ENCODE measurements at places on chromosomes 7 and 10.

DNA sequence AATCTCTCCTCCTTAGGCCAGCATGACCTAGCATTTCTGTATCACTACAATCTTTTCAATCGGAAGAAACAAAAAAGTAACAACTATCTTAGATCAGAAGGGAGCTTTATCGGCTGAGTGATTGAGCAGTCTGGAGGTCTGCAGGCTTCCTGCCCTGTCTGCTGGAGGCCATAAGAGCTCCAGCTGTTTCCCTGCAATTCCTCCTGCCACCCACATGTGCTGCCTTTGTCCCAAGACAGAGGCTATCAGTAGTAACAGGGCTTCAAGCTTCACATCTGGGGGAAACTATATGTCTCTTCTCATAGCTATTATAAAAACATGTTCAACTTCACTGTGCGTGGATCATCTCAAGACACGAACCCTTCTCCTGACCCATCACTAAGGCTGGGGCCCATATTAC is 70.1 kb upstream of the VWC2 start:
- DNase-seq = no peak

DNA sequence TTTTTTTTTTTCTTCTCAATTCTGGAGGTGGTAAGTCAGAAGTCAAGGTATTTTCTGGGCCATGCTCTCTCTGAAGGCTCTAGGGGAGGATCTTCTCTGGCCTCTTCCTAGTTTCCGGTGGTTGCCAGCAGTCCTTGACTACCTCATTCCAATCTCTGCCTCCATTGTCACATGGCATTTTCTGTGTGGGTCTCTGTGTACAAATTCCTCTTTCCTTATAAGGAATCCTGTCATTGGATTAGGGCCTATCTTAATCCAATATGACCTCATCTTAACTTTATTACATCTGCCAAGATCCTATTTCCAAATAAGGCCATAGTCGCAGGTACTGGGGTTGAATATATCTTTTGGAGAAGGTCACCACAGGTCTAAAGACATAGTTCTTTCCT is 129.3 kb upstream of the PRR15 start:
- no peak for DNase-seq

DNA sequence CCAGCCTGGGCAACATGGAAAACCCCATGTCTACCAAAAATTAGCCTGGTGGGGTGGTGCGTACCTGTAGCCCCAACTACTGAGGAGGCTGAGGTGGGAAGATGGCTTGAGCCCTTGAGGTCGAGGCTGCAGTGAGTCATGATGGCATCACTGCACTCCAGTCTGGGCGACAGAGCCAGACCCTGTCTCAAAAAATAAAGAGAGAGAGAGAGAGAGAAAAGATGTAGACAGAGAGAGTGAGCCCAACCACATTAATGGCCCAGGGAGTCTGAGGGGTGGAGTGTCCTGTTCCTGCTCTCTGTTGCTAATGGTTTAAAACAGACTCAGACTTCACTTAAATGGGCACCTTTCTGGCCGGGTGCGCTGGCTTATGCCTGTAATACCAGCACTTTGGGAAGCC is 455.7 kb upstream of the GALNT17 start:
- no peak for DNase-seq

DNA sequence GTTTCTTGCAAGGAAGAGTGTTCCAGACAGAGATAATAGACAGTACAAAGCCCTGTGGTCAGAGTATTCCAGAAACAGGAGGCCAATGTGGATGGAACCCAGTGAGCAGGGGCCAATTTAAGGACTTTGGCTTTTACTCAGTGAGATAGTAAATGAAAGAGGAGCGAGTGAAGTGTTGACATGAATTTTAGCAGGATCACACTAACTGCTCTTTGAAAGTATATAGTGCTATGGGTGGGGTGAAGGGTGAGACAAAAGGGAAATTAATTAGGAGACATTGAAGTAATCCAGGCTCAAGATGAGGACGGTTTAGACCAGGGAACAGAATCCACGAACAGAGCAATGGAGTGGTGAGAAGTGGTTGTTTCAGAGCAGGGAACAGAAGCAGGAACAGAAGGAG is 62.2 kb upstream of the TES start:
- no peak for DNase-seq

- no peak for DNase-seq
Observed at GRCh38 chr10:118669020-118669791, 73.8 kb upstream of the PRLHR start.

DNA sequence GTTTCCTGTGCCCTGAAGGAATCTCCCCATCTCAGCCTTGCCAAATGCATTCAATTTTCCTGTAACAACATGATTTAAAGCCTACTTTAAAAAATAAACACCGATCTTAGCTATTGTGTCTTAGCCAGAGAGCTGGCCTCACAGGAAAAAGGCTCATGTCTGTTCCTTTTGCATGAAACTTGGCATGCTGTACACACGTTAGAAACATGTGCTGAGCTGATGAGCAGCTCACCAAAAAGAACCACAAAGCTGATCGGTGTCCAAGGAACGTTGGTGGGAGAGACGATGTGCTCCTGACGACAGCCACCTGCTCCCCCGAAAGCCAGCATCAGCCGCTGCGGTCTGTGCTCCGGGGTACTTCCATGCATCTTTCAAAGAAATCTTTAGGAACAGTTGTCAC is 135.9 kb downstream of the ADARB2 start:
- no peak for DNase-seq

DNA sequence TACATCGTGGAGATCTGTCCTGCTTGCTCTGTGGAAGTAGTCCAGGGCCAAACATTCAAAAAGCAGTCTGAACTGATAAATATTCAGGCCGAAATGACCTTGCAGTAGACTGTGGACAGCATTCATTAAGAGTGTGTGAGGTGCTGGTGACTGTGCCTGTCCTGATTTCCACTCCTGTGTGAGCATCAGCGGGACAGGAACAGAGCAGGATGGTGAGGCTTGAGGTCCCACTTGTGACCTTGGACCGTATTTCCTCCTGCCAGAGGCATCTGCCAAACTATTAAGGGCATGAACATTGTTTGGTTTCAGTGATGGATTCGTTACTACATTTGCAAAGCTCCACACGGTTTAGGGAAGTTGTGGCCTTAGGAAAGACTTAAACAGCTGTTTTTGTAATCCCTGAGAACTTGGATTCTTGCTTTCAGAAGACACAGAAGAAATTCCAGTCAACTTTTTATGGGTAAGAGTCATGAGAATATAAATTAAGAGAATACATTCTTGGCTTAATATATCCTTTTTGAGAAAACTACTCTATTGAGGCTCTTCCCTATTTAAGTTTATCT is 32.8 kb downstream of the CCNY start:
- DNase-seq = no peak

DNA sequence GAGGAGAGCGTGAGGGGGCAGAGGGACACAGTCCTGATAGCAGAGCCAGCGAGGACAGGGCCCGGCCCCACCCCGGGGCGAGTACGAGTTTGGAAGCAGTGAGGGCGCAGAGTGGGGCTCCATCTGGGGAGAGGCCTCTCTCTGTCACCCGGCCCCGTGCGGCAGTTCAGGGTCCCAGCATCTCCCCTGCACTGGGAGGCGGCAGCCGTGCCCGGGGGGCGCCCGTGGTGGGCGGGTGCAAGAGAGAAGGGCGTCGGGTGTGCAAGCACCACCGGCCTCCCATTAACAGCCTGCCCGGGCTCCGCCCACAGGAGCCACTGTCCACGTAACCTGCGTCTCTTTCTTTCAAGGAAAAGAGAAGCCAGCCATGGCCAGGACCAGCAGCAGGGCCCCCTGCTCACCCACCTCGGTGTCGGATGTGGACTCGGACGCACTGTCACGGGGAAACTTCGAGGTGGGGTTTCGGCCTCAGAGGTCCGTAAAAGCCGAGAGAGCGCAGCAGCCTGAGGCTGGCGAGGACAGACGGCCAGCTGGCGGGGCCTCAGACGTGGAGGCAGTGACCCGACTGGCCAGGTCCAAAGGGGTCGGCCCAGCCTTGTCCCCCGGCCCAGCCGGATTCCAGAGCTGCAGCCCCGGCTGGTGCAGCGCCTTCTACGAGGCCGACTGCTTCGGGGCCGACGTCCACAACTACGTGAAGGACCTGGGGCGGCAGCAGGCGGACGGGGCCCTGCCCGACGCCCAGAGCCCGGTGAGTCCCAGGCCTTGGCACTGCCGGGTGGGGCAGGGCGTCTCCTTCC is 28.7 kb upstream of the UTF1 start:
- DNase-seq = no peak

DNA sequence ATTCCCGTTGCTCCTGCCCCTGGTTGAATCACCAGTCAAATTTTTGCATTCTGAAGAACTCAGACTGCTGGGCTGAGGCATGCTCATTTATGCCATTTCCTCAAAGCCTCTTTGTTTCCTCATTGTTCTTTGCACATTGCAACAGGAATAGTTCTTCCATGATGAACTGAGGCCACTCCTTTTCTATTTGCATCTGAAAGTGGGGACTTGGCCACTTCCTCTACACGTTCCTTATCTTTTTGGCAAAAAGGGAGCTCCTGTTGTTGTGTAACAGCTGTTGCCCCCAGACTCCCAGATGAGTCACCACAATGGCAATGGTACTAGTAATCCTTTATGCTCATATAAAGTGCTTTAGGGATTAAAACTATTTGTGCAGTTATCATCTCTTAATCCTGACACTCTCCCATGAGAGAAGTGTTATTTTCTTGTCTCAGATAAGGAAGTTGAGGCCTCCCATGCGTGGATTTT is 20.1 kb upstream of the ITPRID1 start:
- DNase-seq = no peak

- DNase-seq = no peak
Observed at GRCh38 chr10:112235920-112236319, 47.3 kb upstream of the TECTB start.

DNA sequence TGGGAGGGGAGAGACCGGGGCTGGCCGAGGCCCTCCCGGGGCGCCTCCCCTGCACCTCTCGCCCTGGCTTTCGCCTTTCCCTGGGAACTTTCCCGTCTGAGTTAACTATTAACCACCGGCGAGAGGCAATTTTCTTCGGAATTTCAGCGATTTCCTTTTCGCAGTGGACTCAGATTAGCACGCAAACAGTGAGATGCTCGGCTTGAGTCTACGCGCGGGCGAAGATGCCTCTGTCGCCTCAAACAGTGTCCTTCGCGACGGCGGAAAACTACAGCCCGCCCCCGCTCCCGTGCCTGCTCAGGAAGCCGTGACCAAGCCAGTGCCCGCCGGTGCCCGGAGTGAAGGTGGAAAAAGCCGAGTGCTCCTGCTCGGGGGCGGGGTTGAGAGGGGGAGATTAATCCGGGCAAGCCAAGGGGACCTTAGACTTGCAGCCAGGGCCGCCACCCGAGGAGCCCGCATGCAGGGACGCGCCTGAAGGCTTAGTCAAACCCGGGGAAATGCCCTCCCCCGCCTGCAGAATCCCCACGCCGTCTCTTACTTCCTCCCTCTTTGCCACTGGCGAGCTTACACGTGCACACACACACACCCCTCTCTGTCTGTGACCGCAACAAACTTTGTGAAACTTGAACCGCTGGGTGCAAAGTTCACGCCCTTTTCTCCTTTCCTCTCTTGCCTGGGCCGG is 14.5 kb upstream of the PAX2 start:
- DNase-seq = no peak

DNA sequence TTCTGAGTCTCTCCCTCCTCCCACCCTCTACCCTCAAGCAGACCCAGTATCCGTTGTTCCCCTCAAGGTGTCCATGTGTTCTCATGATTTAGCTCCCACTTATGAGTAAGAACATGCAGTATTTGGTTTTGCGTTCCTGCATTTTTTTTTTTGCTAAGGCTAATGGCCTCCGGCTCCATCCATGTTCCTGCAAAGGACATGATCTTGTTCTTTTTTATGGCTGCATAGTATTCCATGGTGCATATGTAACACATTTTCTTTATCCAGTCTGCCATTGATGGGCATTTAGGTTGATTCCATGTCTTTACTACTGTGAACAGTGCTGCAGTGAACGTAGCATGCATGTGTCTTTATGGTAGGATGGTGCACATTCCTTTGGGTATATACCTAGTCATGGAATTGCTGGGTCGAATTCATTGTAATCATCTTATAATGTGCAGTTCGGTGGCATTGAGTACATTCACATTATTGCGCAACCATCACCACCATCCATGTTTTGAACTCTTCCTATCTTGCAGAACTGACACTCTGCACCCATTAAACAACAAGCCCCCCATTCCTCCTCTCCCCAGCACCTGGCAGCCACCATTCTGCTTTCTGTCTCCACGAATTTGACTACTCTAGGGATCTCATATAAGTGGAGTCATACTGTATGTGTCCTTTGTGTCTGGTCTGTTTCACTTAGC is 125.5 kb downstream of the CAMK1D start:
- no peak for DNase-seq

- DNase-seq = no peak
Observed at GRCh38 chr7:119908948-119909347, 364.0 kb upstream of the KCND2 start.

GRCh38 chr7:128918016-128918665 is 7.6 kb upstream of the KCP start:
- no peak for DNase-seq

GRCh38 chr7:119545118-119545517 is 727.9 kb upstream of the KCND2 start:
- DNase-seq = no peak

DNA sequence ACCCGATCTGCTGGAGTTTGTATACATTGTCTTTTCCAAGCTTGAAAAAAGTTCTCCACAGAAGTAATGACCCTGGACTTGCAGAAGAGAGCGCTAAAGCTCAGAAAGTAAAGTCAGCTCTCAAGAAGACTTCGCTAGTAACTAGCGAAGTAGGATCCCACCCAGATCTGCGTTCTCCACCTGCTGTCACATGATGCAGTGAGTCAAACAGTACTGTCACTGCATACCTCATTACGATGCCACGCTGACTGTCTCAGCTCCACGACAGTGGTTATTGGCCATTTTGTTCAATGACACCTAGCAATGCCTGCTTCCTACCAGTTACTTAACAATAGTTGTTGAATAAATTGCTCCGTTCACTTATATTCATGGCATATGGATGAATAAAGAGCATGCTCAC is 29.7 kb upstream of the SEC61G start:
- DNase-seq = no peak

- no peak for DNase-seq
Observed at GRCh38 chr7:70812511-70812910, 319.4 kb upstream of the GALNT17 start.

- DNase-seq = no peak
Observed at GRCh38 chr10:78194050-78194449, 160.4 kb downstream of the RPS24 start.

GRCh38 chr10:121580276-121581116 is 17.7 kb downstream of the FGFR2 start:
- no peak for DNase-seq

DNA sequence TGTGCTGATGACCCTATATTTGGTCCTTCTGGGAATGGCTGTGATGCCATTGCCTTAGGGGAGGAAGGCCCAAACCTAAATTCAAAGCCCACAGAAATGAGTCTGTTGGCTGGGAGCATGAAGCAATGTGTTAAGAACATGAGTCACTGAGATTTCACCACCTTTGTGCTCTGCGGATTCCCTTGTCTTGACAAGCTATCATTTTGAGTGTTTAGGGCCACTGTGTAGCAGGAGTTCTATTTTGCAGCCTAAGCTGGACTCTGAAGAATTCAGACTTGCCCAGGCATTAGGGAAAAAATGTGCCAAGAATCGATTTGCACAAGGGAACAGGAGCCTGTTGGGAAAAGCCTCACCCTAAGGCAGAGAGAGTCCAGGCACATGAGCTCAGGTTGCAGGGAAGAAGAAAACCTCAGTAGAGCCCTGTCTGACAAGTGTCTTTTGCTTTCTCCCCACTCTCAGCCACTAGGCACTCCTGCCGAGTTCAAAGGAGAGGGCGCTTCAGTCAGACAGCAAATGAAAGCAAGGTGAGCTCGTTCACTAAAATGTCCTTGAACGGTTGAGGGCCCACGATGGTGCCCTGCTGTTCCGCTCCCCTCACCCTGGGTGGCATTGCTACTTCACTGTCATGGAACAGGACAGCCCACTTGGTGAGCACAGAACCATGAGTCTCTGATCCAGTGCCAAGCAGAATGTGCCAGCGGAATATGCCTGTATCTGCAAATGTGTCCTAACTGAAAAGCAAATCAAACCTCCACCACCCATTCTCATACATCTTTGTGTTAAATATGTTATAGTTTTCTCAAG is 93.6 kb downstream of the PRLHR start:
- DNase-seq = no peak

Measured in effector CD8-positive, alpha-beta T cell (primary cell).